ENCODE measurements at places on chromosomes 13 and 19. TPM values are rescaled to one million over a fixed set of nuclear protein-coding genes. Genes with fewer than 3 reads are reported as not detected.

DNA sequence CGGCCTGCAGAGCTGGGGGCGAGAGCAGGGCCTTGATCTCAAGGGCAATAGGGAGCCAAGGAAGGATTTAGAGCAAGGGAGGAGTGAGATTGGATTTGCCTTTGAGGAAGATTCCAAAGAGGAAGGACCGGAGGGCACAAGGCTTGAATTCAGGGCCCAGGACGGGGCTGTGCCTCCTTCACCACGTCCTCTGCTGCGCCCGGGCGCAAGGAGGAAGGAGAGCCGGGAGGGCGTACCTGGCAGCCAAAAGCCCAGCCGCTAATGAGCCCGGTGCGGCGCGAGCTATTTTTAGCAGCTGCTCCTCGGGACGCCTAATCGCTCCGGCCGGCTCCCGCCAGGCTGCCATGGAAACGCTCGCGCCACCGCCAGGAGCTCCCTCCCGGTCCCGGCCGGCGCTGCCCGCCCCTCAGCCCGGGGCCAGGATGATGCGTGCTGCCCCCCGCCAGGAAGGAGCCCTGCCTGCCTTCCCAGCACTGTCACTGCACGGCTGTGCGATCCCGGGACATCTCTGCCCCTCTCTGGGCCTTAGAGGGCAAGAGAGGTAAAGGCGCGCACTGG lies 31.3 kb downstream of the TINCR start:
- DNase-seq = peak; percentile 79

GRCh38 chr19:16978156-16978555 lies 48.5 kb downstream of the CPAMD8 start:
- DNase-seq = no peak

GRCh38 chr13:87498681-87499080 lies 172.5 kb upstream of the SLITRK5 start:
- no peak for DNase-seq

DNA sequence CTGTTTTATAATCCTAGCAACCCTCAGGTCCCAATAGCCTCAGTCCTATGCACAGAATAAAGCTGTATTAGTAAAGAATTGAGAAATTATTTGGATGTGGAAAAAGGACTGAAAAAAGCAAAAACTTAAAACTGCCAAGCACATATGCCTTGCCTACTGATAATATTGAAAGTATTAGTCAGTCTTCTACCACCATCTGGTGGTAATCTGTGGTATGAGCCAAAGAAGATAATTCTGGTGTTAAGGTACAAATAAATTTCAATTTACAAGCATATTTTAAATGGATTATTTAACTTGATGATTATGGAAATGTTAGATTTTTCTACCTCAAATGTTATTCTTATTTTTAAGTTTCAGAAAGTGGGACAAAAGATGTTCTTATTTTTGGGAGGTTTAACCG lies 460.3 kb upstream of the KLHL1 start:
- no peak for DNase-seq

DNA sequence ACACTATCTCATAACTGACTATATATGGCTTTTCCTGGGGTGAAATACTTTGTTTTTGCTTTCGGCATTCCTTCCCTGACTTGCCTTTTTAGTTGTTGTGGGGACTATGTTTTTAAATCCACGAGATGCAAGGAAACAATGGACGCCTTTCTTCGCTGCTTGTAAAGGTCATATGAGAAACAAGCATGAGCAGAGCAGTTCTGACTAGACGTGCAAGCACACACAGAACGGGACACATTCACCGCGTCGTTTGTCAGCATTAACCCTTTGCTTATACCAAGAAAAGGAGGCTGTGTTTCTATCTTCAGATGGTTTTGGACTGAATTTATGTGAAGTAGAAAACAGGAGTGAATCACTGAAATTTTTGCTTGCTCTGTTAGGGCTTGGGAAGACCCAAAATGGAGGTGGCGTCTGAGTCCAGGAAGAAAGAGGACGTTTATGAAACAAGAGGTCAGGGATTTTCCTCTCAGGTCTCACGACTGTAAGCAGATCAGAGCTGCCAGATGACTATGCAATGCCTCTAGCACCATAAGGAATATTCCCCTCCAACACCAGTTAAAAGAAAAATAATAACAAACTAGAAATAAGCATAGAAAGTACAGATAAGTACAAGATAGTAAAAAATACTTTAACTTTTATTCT lies 358.9 kb downstream of the DLEU7 start:
- no peak for DNase-seq

DNA sequence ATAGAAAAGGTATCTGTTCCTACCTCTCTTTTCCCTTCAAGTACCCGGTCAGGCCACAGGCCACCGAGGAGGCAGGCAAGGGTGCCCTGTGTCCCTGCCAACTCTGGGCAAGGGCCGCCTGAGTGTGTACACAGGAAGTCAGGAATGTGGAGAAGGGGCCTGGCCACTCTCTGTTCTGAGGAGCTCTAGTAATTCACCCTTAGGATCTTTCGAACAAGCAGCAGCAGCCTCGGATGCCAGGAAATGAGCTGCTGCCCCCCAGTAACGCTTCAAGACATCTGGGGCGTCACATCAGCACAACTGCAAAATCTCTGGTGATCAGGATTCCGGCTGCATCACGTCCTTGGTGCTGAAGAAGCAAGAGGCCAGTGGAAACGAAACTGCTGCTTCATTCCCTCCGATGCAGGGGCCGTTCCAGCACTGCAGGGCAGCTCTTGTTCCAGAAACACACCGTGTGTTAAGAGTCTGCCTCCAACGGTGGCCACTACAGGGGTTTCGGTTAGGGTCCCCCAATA lies 2.0 kb downstream of the RAB20 start:
- peak; percentile 57 for DNase-seq

The PCDH20 gene
- total RNA-seq = 0.30 TPM

The FFAR3 gene
- total RNA-seq = not detected

The ACER1 gene
- total RNA-seq = not detected

The C1QTNF9 gene
- 3.0 TPM for total RNA-seq

The C19orf67 gene
- not detected for total RNA-seq
